ENCODE measurements at places on chromosomes 11 and 22.
A peak's percentile ranks its signal among the peaks of the same experiment; 100 is the strongest.

GRCh38 chr11:106076171-106076918, 802 bp downstream of the KBTBD3 start:
- DNase-seq: no peak

GRCh38 chr11:12540913-12541582, 133.2 kb upstream of the TEAD1 start:
- no peak for DNase-seq

DNA sequence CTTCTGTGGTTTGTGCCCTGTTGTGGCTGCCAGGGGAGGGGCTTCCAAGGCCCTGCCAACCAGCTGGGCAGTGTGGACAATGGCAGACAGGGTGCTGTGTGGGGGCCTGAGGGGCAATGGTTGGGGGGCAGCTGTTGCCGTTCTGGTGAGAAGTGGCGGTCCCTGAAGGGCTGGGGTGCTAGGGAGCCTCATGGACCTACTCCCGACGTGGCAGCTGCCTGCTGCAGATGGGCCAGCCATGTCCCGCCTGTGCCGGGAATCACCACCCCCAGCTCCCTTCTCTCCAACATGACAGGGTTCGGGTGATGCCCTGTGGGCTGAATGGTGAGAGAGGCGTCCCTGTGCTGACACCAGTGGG, 74.2 kb downstream of the KCNQ1 start:
- DNase-seq: no peak

- no peak for DNase-seq
Observed at GRCh38 chr11:10197091-10197490, 96.9 kb downstream of the SBF2 start.

- no peak for DNase-seq
Observed at GRCh38 chr11:113103932-113104690, 142.9 kb downstream of the NCAM1 start.

DNA sequence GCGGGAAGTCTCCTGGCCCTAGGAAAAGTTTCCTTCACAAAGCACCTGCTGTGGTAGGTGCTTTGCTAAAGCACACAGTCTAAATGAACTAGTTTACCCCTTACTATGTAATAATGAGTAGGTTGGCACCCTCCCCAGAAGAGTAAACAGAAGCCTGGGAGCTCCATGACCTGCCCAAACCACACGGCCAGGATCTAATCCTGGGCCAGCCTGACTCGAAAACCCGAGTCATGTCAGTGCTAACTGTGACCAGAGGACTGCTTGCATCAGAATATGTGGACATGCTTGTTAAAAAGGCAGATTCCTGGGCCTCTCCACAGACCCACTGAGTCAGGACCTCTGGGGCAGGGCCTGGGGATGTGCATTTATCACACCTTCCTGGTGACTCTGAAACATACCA, 67.7 kb downstream of the PANX1 start:
- DNase-seq: no peak

DNA sequence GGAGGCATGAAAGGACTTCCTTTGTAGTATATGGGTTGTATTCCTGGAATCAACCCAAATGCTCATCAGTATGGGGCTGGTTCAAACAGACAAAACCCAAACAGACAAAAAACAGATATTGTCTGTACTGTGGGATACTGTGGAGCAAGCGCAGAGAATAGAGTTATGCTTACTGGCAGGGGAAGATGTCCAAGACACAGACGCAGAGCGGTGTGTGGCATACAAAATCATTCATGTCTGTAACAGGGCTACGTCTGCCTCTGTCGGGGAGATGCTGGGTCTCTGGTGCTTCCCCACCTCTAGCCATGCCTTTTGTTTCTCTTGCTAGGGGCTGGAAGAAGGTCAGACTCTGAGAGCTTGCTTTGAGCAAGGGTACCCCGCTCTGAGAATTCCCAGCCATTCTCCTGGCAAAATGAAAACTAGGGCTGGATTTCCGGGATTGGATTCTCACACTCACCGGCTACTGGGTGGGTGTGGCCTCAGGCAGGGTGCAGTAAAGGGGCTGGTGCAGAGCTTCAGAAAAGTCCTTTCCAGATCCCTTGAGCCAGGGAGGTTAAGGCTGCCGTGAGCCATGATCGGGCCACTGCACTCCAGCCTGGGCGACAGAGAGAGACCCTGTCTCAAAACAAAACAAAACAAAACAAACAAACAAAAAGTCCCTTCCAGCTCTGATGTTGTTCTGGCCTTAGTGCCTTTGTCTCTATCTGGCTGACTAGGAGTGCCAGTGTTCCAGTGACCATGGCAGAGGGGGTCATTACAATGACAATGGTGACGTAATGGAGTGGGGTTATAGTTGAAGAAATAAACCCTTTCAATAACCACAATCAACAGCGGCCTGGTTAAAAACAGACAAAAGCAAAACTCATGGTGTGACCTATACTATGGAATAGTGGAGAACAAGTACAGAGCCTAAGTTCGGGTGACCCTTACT, 2.9 kb upstream of the ABCC8 start:
- no peak for DNase-seq

DNA sequence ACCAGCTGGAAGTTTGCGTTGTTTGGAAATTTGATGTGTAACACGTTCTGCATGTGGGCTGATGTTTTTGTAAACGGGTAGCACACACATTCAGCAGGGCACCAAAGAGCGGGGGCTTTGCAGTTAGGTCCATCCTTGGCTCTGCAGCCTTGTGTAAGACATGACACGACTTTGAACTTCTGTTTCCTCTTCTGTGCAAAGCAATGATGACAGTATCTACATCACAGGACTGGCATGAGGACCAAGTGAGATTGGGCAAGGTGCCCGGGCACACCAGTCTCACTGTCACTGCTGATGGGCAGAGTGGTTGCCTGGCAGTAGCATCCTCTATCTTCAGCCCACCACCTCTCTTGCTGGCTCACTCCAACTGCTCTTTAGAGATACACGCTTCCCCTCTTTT, 3.3 kb downstream of the TCN2 start:
- DNase-seq: no peak

GRCh38 chr11:70413151-70413550, 14.8 kb downstream of the CTTN start:
- DNase-seq: no peak

DNA sequence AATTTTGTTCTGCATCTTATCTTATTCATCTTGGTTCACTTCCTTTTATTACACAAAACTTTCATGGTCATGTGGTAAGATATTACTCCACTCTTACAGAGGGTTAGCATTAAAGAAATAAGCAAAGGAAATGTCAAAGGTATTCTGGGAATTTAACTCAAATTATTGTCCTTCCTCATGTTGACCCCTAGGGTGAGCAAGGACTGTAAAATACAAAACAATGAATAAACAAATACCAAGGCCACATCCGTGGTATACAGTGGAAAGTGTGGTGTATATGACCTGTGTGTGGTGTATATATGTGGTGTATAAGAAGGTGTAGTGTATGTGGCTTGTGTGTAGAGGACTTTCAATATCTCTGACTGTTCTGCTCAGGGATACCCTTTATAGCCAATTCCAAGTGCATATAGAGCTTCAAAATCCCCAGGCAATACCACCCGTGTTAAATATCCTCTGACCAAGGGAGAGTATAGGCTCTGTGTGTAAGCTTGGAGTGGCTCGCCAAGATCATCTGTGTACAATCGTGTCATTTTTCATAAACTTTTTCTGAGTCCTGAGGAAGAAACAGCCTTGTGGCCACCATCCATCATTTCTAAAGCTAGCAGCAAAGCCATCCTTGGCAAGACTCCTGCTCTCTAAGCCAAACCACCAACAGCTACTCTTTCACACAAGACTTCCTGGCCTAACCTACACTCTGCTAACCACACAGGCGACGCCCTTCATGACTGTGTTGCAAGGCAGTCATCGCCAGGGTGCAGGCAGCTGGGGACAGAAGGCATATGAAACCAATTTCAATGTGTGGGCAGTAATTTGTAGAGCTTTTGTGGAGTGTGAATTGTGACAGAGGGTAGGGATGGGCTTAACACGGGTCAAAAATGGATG, 548.0 kb downstream of the ETS1 start:
- peak; percentile 65 for DNase-seq

- DNase-seq: no peak
Observed at GRCh38 chr11:106957030-106957482, 61.2 kb downstream of the GUCY1A2 start.

GRCh38 chr11:17410606-17411379, 22.3 kb upstream of the KCNJ11 start:
- DNase-seq: no peak

- no peak for DNase-seq
Observed at GRCh38 chr11:124839128-124839971, 25.9 kb upstream of the ROBO3 start.

GRCh38 chr11:94735907-94736306, 32.2 kb upstream of the AMOTL1 start:
- no peak for DNase-seq

DNA sequence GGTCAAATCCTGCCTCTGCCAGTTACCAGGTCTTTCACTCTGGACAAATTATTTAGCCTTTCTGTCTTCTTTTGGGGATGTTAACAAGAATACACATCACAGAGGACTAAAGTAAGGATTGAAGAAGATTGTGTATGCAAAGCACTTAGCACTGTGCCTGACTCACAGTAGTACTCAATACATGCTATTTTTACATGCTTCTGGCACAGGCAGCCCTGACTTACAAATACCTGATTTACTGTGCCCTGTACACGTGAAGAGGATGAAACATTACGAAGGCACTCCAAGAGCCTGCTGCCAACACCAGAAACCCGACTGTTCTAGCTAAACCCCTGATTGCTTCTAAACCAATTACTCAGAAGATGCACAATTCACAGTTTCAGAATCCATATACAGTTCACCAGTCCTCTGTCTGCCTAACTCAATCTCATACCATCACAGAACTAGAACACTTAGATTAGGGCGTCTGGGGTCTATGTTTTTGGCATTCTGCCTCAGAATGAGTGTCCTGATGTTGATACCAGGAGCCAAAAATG, 300.9 kb upstream of the DDI1 start:
- DNase-seq: no peak

DNA sequence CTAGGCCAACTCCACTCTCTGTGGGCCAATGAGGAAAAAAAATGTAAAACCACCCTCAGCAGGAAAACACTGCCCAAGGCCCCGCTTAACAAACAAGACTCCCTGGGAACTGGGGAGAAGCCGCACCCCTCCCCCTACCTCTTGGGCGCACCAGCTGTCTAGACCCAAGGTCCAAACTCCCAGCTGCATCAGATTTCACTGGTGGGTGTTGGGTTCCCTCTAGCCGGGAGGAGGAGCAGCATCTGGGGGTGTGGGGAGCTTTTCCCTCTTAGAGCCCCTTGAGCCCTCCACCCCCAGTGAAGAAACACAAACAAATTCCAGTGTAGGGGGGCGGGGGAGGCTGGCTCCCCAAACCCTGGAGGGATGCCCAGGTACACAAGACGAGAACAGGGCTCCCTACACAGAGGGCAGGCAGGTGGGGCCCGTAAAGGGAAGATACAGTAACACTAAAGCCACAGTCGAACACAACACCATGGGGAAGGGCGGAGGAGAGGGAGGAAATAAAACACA, 64.9 kb downstream of the NECTIN1 start:
- no peak for DNase-seq

Measured in activated gamma-delta T cell treated with anti-CD3 and anti-CD28 coated beads, Interleukin-2, amount 50 U/mL, for 16 hours (primary cell).